Spinal cord (tissue), 10 donors: ENCODE measurements at places on chromosomes 11 and 22. TPM values are rescaled to one million over a fixed set of nuclear protein-coding genes. Genes with fewer than 3 reads are reported as not detected.
A peak's percentile ranks its signal among the peaks of the same experiment; 100 is the strongest.

DNA sequence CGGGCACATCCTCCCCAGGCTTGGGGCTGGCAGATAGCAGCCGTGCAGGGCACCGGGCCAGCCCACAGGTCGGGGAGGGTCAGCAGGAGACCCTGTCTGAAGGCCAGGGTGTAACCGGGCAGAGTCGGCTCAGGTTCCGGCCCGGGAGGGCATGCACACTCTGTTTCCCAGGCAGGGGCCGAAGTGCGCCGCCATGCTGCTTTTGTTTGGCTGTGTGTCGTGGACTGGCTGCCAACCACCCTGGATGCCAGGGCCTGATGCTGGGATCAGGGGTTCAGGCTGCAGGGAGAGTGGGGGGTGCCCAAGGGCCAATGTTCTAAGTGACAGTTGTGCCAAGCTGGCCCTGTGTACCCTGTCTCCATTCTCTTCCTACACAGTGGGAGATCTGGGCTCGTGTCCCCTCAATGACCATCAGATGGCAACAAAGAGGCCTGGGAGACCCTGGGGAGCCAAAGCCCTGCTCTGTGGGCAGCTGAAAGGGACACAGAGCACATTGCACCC lies 120.9 kb upstream of the B3GAT1 start:
- peak; percentile 28 for DNase-seq

DNA sequence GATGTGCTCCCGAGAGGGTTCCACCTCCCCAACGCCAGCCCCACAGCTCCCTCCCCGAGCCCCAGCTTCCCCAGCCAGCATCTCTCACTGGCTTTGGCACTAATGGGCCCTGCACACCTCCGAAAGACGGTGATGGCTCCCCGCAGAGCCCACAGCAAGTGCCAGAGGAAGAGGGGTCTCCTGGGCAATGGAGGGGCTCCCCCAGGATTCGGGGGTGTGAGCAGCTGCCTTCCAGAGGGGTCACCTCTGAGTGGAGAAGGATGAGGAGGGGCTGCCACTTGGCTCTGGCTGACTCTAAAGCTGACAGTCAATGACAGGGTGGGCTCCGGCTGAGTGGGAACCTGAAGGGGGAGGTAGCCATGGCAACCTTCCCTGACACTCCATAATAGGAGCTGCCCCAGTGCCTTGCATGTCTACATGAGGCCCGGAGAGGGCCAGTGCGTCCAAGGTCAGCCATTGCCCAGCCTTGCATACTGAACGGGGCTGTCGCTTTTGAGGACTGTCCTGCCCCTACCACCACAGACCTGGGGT lies 98.6 kb upstream of the SYT13 start:
- peak; percentile 87 for DNase-seq

- no peak for DNase-seq
Observed at GRCh38 chr11:35206616-35207015, 67.6 kb downstream of the CD44 start.

DNA sequence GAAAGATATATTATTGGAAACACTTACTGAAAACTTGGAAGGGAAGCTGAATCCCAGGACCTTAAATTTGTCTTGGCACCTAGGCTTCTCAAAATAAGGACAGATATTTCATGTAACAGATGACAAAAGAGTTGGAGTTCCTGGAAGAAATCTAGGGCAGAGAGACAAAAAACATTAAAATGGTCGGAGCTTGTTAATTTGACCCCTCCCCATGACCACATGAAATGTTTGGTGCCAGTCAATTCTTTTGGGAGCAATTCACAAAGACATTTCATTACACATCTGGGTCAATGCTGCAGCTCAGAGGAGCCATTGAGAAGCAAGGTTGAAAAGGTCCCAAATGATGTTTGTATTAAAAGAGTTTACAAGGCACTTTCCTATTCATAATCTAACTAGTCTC lies 162.0 kb upstream of the GUCY1A2 start:
- DNase-seq: no peak

- DNase-seq: no peak
Observed at GRCh38 chr11:64192434-64192833, 6.5 kb downstream of the STIP1 start.

DNA sequence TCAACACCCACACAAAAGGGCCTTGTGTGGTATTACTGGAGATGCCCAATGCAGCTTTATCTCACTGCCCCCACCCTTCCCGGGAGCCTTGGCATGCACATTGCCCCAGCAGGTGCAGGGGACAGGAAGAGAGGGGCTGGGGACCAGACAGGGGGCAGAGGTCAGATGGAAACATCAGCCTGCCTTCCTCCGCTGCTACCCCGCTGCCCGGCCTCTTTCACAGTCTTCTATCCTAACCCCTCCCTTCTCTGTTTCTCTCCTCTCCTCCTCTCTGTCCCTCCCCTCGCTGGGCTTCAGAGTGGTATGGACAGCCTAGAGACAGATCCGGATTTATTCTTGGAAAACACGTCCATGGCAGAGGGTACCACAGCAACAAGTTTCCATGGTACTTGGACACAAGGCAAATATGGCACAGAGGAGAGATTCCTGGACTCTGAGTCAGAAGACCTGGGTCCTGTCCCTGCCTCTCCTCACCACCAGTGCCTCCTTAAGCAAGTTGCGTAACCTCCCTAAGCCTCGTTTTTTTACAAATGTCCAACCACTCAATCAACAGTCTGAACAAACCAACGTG lies 8.3 kb upstream of the IGSF9B start:
- DNase-seq: no peak

Gene P2RY2
- total RNA-seq: 0.99 TPM
